ENCODE measurements at places on chromosomes 7 and 10.
A peak's percentile ranks its signal among the peaks of the same experiment; 100 is the strongest.

DNA sequence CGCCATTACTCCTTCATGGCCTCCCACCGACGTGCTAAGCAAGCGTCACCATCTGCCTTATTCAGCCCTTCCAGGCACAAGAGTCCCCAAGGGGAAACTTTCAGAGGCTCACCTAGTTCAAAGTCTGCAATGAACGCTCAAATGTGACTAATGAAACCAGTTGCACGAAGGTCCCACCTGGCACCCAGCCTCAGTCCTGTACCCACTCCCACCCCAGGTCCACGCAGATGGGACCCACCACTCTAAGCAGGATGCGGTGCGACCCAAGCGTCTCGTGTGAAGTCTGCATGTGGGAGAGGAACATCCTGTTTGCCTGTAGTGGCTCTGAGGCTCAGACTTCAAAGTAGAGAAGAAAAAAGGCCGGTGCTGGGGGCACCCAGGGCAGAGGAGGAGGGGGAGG is 40.3 kb downstream of the RGS10 start:
- H3K27ac ChIP-seq: no peak overlapping the region
- H3K27me3 ChIP-seq: no peaks in the 10 kb centered on the region
- DNase-seq: no peak

DNA sequence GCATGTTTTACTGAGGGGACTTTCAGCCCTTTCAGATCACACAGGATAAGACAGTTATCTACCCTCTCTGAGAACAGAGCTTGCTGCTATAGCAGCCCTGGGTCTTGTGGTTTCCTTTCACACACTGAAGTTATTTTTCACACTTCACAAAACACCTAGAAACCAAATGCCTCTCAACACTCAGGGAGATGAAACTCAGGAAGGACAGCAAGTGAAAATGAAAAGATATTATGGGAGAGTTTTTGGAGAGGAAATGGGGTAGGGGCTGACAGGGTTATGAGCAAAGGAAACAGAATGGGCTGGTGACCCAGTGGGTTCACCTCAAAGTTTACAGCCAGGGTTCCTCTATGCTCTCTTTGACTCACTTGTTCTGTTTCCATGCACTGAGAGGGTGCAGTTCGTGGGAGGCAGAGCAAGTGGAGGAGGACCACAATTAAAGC is 17.0 kb upstream of the GIMAP2 start:
- H3K27me3 ChIP-seq: no peaks in the 10 kb centered on the region
- no peak for DNase-seq
- H3K4me3 ChIP-seq: no peak overlapping the region
- H3K27ac ChIP-seq: no peak overlapping the region
- no peaks in the 10 kb centered on the region for H3K36me3 ChIP-seq

DNA sequence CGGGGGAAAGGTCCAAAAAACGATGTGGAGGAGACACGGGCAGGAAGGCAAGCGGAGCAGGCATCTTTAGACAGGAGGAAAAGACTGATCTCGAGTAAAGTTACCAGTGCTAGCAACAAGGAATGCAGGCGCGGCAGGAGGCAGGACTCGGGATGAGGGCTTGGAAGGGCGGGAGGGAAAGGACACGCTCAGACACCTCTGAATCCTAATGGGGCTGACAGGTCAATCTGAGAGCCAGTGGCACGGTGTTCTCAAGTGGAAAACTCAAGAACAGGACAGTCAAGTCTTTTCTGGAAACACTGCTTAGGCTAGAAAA is 155.3 kb upstream of the COBL start:
- peaks cover 3% of the 10 kb centered on the region for H3K4me1 ChIP-seq
- H3K4me3 ChIP-seq: peak overlapping the region; percentile 3
- H3K27me3 ChIP-seq: peaks cover 17% of the 10 kb centered on the region
- H3K36me3 ChIP-seq: no peaks in the 10 kb centered on the region
- no peak for DNase-seq
- no peak overlapping the region for H3K27ac ChIP-seq

GRCh38 chr10:91909117-91909677 is at the start of gene FGFBP3:
Gene FGFBP3 (minus strand): TSS chr10:91909486. CDS start chr10:91908969, 517 bp downstream.
- peak within 1 kb of the TSS; percentile 84 for H3K4me3 ChIP-seq
- no peaks in the 10 kb centered on the region for H3K27me3 ChIP-seq
- DNase-seq: no peak
- H3K27ac ChIP-seq: peak within 1 kb of the TSS; percentile 70
- no peaks in the 10 kb centered on the region for H3K36me3 ChIP-seq

- H3K4me3 ChIP-seq: no peak overlapping the region
- H3K27me3 ChIP-seq: no peaks in the 10 kb centered on the region
- DNase-seq: no peak
These were observed 55.7 kb upstream of the PTER start for GRCh38 chr10:16381083-16381482.

DNA sequence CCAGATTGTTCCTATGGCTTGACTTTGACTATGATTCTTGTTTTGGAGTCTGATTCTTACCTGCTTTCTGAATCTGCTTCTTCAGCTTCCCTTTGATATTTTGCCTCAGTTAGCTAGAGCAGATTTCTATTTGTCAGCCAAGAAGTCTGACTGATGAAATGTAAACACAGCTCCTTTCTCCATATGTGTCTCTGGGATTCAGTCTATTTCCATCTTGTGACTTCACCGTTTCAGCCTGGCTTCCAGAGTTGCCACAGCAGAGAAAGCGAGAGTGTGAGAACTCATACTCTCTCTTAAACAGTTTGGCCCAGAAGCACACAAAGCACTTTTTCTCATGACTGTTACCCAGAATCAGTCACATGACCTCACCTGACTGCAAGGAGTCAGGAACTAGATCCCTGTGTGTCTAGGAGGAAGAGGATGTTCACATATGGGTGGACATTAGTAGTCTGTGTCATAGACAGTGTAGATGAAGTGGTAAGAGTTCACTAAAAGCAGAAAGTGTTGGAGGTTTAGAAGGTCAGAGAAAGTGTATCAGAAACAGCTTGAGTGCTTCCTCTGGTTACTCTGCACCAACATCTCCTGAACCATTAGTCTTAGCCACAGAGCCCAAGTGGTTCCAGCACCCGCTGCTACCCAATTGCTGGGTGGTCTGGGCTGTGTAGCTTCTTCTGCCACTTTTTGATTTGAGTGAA is 103.4 kb upstream of the CDK6 start:
- H3K27me3 ChIP-seq: no peaks in the 10 kb centered on the region
- H3K4me1 ChIP-seq: peaks cover 16% of the 10 kb centered on the region
- H3K4me3 ChIP-seq: no peak overlapping the region
- H3K27ac ChIP-seq: no peak overlapping the region

DNA sequence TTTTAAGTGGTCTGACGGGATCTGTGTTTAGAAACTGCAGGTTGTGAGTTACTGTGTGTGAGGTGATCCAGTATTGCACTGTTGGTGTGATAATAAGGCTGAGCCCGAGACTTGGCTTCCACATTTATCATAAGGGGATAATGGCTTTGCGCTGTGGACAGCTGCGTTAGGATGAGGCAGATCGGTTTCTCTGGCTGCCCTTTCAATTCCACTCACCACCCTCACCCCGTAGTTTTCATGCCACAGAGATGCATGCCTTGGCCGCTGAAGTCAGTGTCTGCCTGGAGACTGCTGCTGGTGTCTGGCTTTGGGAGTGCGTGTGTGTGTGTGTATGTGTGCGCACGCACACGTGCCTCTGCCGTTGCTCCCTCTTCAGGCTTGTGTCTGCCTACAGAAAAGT is 273.0 kb downstream of the CCDC3 start:
- no peaks in the 10 kb centered on the region for H3K27me3 ChIP-seq
- H3K4me3 ChIP-seq: no peak overlapping the region

GRCh38 chr7:108605559-108606201 is 36.0 kb downstream of the DNAJB9 start:
- H3K36me3 ChIP-seq: no peaks in the 10 kb centered on the region
- no peak overlapping the region for H3K4me3 ChIP-seq
- no peak overlapping the region for H3K27ac ChIP-seq
- no peak for DNase-seq

- H3K4me3 ChIP-seq: no peak overlapping the region
- no peak overlapping the region for H3K27ac ChIP-seq
- H3K27me3 ChIP-seq: no peaks in the 10 kb centered on the region
- no peak for DNase-seq
- no peaks in the 10 kb centered on the region for H3K4me1 ChIP-seq
These were observed 388.7 kb upstream of the SEMA3A start for GRCh38 chr7:84583331-84583730.

- H3K27ac ChIP-seq: no peak overlapping the region
- DNase-seq: no peak
- no peaks in the 10 kb centered on the region for H3K4me1 ChIP-seq
These were observed 256.9 kb downstream of the MDFIC start for GRCh38 chr7:115178835-115179234.

DNA sequence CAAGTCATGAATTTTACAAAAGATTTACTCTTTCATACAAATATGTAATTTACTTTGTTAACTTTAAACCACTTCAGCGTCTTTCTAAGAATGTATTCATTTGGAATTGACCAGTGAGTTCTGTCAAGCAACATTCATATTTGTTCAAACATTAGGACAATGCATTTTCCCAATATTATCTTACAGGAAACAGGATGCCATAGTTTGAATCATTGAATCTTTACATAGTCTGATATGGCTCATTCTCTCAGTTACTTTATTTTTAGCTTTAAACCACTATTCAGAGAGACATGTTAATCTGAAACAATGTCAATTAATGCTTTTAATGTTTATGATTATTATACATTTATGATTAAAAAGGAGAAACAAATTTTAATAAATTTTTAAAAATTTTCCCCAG is 21.1 kb upstream of the MEOX2 start:
- H3K36me3 ChIP-seq: no peaks in the 10 kb centered on the region
- H3K27me3 ChIP-seq: no peaks in the 10 kb centered on the region
- no peaks in the 10 kb centered on the region for H3K4me1 ChIP-seq

DNA sequence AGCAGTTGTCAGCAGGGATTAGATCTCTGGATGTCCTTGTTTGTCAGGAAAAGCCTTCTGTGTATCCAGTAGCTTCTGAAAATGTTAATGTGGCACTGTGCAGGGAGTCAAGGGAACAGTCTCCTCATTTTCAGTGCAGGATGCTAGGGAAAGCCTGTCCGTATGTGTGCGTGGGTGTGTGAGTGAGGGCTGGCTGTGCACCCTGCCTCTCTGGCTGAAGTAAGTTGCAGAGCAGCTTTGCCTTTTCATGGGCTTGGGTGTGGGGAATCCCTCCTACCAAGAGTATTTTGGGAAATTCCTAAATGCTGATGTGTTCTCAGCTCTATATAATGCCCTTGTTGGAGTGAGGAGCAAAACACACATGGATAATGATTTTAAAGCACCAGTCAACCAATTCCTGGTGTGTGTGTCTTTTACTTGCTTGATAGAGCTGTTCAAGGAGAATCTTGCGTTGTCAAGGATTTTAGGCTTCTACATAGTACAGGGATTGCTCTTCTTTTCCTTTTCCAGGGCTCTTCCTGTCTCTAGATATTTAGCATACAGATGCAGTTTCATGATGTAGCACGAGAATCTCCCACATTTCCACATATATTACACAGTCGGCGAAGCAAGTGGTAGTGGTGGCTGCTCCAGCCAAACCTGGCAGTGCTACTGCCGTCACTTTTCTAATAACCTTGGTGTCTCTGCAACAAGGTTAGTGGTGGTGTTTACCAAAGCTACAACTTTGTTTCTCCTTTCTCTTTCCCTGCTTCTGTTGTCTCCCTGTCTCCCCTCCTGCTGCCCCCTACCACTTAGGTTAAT is 92.8 kb downstream of the MCU start:
- no peak overlapping the region for H3K4me3 ChIP-seq
- peaks cover 21% of the 10 kb centered on the region for H3K4me1 ChIP-seq
- no peak overlapping the region for H3K27ac ChIP-seq

DNA sequence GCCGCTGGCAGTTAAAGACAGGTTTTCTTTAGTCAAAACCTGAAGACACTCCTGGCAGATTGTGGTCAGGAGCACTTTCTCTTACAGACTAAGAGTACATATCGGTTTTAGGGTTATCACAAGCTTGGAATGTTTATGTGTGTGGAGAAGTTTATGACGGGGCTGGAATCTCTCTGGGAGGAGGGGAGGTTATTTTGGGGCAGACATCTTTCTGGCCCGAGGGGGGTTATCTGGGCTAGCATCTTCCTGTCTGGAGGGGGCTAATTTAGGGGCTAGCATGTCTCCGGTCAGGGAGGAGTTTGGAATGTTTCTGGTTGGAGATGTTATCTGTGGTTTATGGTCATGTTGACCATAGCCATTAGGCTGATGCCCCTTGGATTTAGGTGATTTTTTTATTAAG is 141.2 kb upstream of the KIF5B start:
- H3K4me1 ChIP-seq: no peaks in the 10 kb centered on the region
- DNase-seq: no peak

GRCh38 chr7:47045207-47046051 is 536.5 kb downstream of the TNS3 start:
- no peak for DNase-seq
- H3K4me3 ChIP-seq: no peak overlapping the region
- H3K27ac ChIP-seq: peak overlapping the region; percentile 14

GRCh38 chr10:16867556-16867955 is 50.3 kb upstream of the RSU1 start:
- H3K36me3 ChIP-seq: no peaks in the 10 kb centered on the region
- H3K27me3 ChIP-seq: no peaks in the 10 kb centered on the region
- H3K4me1 ChIP-seq: no peaks in the 10 kb centered on the region
- no peak for DNase-seq
- no peak overlapping the region for H3K27ac ChIP-seq
- H3K4me3 ChIP-seq: no peak overlapping the region

- no peak overlapping the region for H3K27ac ChIP-seq
- H3K4me1 ChIP-seq: no peaks in the 10 kb centered on the region
- H3K4me3 ChIP-seq: no peak overlapping the region
- no peaks in the 10 kb centered on the region for H3K27me3 ChIP-seq
These were observed 180.0 kb downstream of the GRID1 start for GRCh38 chr10:86186633-86187032.

DNA sequence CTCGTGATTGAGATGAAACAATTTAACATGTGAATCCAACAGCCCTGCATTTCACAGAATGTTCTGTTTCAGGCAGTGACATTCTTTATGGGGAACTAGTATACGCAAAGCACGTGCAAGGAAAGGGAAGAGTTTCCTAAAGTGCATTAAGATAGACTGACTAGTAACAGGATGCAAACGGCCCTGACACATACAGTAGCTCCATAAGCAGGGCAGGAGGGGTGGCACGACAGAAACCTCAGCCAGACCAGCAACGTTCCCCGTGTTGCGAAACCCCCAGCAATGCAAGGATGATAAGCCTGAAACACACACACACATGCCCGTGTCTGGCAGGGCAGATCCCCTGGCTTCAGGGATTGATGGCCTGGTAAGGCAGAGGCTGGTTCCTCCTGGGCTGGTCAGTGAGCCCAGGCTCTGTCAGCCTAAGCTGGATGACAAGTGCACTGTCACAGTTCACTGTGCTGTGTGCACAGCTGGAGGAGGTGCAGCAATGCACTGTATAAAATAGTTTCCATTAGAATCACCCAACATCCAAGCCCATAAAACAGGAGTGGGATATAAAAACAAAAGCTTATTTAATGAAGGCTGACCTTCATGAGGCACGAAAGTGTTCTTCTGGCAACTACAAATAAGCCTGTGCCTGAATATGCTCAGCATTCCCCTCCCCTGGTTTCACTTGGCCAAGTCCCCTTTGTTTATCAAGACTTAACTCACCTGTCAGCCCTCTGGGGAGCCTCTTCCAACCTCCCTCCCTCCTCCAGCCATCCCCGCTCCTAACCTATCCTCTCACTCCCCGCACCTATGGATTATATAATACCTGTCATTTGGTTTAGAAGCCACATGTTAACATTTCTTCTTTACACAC is 88.8 kb downstream of the GSAP start:
- no peak for DNase-seq
- H3K4me1 ChIP-seq: peaks cover 51% of the 10 kb centered on the region
- no peak overlapping the region for H3K4me3 ChIP-seq
- no peaks in the 10 kb centered on the region for H3K27me3 ChIP-seq
- H3K27ac ChIP-seq: peak overlapping the region; percentile 69

Measured in suprapubic skin (tissue), 4 donors.